ENCODE measurements at places on chromosomes 12 and 14.

DNA sequence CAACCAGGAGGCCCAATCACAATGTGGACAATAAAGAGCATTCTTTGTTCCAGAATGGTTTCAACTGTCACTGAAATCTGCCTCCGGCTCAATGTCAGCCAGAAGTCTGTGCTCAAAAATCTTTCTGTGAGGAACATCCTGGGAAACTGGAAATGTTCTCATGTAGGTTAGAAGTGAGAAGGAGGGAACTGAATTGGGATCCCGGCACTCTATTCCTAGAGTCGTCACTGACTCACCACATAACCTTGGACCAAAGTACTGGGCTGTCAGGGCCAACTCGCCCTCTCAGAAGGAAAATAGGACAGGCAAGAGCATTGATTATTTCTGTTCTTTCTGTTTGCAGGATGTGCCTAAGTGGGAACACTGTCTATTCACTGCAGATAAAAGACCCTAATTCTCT is 57.6 kb downstream of the PRKAB1 start:
- DNase-seq, result no peak

- no peak for DNase-seq
Measured at GRCh38 chr14:47596860-47597259, 78.5 kb downstream of the MDGA2 start.

DNA sequence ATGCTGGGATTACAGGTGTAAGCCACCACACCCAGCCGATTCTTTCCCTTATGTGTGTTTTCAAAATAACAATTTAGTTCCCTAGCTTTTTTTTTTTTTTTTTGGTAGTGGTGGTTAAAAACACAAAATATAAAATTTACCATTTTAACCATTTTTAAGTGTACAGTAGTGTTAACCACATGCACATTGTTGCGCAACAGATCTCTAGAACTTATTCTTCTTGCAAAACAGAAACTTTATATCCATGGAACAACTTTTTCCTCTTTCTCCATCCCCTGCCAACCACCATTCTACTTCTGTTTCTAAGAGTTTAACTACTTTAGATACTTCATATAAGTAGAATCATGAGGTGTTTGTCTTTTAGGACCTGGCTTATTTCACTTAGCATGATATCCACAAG is 1.1 kb upstream of the NDUFA12 start:
- no peak for DNase-seq

DNA sequence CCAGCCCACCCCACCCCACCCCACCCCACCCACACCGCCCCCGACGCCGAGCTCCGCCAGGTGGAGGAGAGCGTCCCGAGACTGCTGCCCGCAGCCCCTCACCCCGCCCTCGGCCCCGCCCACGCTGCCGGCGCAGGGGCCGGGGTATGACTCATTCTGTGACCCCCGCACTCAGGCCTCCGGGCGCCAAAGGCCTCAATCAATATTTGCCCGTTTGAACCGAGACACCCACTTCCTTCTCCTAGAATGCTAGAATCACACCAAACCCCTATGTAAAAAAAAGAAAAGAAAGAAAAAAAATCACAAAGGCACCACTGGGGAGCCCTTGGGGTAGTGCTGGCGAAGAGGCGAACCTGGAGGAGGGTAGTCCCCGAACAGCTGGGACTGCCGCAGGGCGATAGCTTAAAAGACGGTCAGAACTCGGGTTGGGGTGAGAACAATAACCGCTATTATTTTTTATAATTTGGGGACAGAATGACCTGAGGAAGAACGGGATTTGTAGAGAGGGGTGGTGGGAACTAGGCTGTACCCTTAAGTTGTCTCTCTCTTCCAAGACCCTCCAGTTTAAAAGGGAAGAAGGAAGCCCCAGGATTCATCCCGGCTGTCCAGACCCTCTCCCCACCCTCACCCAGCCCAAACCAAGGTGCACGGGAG is 894 bp downstream of the KRT8 start:
- peak; percentile 52 for DNase-seq

GRCh38 chr12:9721394-9722092 is 11.4 kb downstream of the CLECL1 start:
- no peak for DNase-seq

DNA sequence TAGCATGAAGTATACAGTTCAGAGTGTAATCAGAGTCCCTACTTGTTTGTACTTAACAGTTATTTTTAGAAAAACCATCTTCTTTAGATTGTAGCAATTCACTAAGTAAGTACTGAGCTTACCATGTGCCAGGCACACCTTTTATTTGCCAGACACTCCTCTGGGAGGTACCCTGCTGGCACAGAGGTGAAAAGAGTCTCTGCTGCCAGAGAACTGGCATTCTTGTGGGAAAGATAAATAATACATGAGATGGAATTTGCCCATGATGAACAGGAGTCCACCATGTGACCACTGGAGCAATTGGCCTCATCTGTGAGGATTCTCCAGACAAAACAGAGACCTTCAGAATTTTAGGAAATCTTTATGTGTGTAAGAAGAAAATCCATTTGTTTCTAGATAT is 199.3 kb upstream of the SLC16A7 start:
- DNase-seq, result no peak

GRCh38 chr12:84789184-84789583 is 123.4 kb downstream of the SLC6A15 start:
- DNase-seq, result no peak
